ENCODE measurements at places on chromosomes 3 and 15.

DNA sequence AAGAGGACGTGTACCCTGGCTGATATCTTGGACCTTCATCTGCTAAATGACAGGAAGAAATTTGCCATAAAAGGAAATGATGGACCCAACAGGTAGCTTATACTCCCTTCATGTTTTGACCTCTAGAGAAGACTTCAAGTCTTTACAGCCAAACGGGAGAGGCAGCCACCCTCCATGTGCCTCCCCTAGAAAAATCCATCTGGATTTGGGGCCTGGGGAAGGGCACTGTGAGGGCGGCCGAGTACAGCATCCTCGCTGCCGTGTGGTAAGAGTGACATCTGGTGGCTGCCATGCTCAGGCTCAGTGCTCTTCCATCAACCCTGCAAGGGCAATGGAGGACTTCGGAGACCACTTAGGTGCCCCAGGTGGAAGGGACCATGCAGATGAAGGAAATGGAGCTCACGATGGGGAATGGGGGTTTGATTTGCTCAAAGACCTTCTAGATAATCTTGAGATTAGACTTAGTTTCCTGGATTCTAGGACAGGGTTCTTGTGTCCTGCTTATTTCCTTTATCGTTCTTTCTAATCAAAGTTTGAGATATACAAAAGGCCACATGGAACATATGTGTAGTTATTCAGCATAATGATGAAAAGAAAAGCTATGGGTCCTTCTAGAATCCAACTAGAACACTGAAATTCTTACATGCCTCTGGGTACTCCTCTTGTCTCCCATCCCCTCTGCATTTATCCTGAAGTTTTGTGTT, 44.4 kb downstream of the AQP9 start:
- no peak for DNase-seq

DNA sequence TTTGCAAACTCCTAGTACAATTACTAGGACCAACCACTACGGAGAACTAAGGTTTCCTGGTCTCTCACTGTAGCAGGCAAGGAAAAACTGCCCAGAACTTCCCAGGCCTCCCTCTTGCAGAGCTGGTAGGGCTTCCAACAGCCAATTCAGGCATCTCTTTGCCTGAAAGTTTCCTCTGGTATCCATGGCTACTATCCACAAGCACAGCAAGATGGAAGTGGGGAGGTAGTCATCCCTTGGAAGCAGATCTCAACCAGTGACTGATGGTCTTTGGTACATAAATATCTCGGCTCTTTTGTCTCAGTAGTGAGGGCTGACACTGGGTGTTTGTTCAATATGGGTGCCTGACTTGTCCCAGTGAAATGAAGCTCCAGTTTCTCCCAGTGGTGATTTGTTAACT, 201.3 kb upstream of the MRPL3 start:
- no peak for DNase-seq

GRCh38 chr15:58546635-58547627, 115.1 kb downstream of the LIPC start:
- no peak for DNase-seq

DNA sequence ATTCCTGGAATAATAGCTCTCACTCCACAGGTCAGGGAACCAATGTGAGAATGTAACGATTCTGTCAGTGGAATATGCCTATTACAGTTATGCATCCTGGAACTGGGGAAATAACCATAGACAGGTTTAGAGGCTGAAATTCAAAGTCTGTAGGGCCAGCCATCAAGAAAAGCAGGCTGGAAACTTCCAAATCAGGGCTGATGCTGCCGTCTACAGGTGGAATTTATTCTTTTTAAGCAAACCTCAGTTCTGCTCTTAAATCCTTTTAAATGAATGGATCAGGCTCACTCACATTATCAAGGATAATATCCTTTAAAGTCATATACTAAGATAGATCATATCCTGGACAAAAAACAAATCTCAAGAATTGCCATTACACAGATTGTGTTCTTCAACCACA, 699.8 kb downstream of the NR2F2 start:
- DNase-seq: no peak

DNA sequence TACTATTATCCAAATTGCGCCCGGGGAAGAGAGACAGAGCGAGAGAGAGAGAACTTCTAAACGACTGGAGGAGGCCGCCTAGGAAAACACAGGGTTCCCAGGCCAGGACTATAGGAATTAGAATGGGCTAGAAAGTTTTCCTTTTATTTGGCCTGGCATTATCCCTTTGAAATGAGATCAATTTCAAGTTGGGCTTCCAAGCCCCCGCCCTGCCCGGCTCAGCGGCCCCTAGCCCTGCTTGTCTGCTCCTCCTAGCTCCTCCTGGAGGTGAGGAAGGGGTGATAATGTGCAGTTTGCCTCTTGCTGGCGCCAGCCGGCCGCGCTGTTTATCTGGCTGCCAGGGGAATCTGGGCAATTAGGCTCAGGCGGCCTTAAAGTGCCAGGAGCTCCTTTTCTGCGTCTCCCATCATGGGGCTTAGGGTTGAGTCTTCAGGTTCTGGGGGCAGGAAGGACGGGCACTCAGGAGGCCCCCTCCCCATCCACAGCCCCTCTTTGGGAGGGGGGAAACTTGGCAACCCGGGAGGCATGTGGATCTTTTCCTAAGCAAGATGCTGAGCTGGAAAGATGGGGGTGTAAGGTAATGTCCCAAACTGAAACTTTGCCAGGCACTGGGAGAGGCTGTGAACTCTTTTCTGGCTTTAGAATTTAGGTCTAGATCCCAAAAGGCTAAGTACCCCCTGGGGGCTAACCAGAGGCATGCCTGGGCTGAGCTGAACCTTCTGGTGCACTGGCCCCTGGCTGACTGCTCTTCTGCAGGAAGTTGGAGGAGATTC, 5.5 kb downstream of the SMAD6 start:
- DNase-seq: no peak

DNA sequence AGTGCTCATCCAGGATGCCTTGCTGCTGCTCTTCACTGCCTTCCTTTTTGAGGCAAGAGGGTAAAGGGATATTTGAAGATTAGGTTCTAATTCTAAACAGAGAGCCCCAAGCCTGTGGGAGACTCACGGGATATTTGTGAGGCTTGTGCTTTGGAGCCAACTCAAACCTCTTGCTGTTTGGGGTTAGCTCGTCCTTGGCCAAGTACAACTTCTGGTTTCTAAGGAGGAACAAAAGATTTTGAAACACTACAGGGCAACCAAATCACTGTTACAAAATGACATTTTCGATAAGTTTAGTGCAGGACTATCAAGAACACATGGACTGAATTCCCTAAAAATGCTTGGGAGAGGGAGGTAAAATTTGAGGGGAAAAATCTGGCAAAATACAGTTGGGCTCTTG, 190.2 kb downstream of the RORA start:
- DNase-seq: no peak

DNA sequence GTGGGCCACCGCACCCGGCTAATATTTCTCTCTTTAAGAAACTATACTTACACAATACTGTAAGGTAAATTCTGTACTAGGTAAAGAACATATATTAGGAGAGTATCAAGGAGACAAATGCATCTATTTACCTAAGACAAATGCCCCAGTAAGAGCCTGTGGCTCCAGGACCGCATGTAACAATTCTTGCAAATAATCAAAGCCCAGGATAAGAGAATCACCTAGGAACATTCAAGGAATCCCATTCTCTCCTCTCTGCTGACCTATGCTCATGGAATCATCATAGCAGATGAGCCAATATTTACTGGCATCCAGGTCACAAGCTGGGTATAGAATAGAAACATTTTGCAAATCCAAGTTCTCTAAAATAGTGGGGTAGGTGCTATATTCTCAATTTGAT, 347.7 kb downstream of the FOXP1 start:
- no peak for DNase-seq

- no peak for DNase-seq
These were observed 527.7 kb upstream of the TGFBR2 start for GRCh38 chr3:30078736-30079135.

DNA sequence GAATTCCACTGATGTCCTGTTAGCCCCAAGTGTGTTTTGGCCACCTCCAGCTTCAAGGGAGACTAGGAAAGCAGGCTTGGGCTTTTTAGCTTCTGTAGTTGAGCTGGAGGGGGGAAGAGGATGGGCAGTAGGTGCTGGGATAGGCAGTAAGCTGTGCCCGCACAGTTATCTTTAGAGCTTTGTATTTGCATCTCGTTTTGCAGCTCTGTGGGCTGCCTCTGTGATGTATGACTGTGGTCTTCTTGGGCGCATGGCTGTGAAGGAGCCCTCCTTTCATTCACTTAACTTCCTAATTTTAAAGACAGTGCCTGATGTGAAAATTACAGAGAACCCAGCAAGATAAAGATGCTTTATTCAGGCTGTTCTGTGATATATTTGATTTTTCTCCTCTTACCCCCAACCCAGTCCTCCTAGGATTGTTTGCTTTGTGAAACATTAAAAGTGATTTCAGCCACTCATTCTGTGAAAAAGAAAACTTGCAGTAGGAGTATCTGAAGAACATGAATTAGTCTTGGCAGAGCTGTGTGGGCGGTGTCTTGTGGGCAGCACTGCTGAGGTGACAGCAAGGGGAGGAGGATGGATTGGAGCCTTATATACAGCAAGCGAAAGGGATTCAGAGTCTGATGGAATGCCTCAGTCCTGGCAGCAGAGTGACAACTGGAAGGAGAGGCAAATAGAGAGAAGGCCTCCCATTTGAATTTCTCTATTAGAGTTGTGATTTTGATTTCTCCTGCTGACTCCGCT, 74.3 kb downstream of the LARS2 start:
- DNase-seq: no peak

GRCh38 chr3:13480340-13481318, 523 bp downstream of the HDAC11 start:
- DNase-seq: peak; percentile 52

DNA sequence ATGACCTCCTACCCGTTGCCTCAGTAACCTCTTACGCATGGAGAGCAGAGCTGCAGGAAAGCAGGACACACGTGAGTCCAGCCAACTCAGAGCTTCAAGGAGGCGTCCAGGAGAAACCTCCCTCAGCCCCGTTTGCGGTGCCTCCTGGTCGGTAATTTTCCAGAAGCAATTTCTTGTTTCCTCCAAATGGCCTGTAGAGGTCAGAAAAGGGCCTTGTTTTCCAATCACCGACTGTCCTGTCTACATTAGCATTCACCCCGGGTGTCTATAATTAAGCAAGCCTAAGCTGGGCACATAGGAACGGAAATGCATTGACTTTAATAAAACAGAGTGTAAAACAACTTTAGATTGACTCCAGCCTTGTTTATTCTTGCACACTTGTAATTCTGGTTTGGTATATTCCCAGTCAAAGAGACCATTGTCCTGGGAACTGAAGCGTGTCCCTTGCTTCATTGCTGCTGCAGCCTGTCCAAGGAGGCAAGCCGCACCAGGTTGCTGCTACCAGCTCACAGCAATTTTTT, 836.2 kb downstream of the AGBL1 start:
- DNase-seq: no peak

DNA sequence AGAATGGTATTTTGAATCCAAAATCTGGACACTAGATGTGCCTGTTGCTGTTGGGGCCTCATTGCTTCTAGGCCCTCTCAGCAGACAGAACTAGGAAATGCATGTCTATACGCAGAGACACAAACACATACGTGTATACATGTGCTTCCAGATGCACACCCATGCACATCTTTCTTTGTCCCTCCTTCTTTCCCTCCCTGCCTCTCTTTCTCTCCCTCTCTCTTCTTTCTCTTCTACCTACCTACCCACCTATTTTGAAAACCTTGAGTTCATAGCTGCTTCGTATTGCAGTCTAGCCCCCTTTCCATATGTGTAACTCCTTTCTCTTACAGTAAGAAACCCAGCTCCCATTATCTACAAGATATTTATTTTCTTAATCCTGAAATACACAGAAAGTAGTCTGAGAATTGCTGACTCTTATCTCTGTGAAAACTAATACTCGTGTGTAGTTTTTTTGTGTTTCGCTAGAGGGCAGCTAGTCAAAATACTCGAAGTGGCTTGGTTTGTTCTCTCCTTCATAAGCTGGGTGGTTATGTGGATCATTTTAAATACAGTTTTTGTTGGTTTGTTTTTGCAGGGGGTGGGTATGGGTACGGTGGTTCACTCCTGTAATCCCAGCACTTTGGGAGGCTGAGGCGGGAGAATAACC, 18.5 kb downstream of the RPL32 start:
- DNase-seq: no peak

- DNase-seq: no peak
These were observed 27.1 kb downstream of the GOLGB1 start for GRCh38 chr3:121722411-121722810.

DNA sequence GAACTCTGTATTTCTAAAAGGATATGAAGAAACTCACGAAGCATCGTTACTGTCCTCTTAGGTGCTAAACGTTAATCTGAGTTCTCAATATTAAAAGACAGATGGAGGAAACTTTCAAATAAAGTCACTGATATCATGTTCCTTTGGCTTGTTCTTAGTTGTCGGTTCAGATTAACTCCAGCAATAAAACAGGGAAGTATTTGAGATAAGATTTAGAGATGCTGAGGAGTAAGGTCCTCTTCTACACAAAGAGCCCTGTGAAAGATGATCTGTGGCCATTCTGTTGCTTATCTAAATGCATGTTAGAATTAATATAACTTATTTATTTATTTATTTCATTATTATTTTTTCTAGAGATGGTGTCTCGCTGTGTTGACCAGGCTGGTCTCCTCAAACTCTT, 19.2 kb downstream of the AKAP13 start:
- no peak for DNase-seq

DNA sequence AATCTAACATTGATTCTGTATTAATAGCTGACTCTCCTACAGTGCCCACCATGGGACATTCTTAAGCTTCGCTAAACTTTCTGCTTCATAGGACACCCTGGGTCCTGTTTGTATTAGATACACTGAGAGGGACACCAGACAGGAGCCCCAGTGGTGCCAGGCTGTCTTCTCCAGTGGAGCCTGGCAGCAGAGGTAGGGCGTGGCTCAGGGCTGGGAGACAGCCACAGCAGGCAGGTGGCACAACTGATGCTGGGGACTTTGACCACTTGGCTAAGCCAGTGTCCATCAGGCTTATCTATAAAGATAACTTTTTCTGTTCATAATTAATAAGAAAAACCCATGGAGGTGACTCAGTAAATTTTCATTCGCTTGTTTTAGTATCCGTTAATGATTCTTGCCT, 21.8 kb downstream of the NIPA1 start:
- no peak for DNase-seq

GRCh38 chr15:23079766-23080165, 40.4 kb upstream of the TUBGCP5 start:
- DNase-seq: no peak

DNA sequence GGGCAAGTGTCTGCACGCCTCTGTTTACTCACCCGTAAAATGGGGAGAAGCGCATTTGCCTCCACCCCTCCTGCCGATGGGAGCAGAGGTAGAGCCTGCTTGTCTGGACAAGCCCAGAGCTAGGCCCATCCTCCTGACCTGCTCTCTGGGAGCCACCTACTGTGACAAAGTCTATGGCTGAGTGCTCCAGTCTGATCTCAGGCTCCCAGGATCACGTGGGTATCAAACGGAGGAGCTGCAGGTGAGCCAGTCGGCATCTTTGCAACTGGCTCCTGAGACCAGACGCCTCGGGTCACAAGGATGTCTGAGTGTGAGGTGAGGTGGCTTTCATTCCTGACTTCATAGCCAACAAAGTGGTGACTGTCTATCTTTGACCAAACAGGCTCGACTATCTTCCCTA, 2.1 kb upstream of the ALDH1A3 start:
- DNase-seq: no peak

- DNase-seq: no peak
These were observed 392.7 kb upstream of the TBL1XR1 start for GRCh38 chr3:177589911-177590381.

- no peak for DNase-seq
These were observed 274.1 kb downstream of the MECOM start for GRCh38 chr3:169389211-169389924.
